ENCODE measurements at places on chromosomes 4 and X.

DNA sequence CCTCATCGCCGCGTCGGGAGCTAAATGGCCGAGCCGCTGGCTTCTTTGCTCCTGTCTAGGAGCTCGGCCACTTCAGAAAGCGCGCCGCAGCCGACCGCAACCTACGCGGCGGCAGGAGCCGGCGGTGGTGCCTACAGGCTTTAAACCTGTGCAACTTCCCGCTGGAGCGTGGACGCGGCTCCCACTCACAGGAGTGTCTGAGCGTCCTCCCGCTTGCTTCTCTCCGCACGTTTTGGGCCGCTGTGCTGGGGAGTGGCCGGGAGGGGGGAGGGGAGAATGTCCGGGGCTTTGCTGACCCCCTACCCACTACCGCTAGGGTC lies 1.0 kb downstream of the NHSL2 start:
- no peak for DNase-seq

- DNase-seq = peak; percentile 11
Observed at GRCh38 chr4:40662962-40663604, 33.4 kb upstream of the RBM47 start.

DNA sequence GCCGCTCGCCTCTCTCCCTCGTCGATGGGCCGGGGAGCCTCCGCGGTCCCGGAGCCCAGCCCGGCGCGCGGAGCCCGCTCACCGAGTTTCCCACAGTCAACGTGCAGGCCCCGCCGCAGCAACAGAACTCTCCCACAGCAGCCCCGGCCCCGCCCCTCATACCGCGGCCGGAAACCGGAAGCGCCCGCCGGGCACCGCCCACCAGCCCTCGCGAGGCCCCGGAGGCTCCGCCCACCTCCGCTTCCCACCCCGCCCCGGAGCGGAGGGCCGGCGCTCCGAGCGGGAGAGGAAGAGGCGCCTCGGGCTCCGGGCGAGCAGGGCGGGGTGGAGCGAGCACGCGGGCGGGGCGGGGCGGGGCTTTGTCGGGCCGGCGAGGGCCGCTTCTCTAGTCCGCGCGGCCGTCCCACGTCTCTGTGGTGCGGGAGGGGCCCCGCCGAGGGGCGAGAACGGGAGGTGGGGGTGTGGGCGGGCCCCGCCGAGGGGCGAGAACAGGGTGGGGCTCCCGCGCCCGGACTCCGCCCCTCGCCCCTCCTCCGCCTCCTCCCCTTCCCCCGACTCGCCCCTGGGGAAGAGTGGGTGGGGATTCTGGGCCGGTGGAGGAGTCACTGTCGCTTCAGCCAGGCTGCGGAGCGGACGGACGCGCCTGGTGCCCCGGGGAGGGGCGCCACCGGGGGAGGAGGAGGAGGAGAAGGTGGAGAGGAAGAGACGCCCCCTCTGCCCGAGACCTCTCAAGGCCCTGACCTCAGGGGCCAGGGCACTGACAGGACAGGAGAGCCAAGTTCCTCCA lies at the start of the genes ABCD1 and BCAP31:
TSS of gene ABCD1 (plus strand) at position 605 of the 787 bp plus-strand sequence. CDS start 411 bp downstream, outside the sequence.
TSS of gene BCAP31 (minus strand) at position 136 of the 787 bp plus-strand sequence. CDS start 1,143 bp downstream, outside the sequence.
- DNase-seq = peak; percentile 92

GRCh38 chr4:186445040-186445439 lies 110.3 kb downstream of the MTNR1A start:
- DNase-seq = no peak

DNA sequence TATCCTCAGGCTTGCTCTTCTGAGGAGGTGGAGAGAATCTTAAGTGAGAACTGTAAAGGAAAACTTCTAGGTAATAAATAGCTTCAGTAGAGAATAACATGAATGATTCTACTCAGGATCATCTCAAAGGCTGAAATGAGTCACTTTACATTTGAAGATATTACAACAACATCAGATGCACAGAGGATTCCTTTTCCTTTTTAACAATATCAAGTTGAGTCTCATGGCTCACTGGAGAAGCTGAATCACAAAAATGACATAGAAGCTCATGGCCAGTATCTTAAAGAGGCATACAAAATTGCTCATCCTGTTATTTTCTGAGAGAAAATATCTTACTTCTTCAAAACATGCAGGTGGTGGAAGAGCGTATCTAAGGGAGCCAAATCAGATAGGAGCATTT lies 72.5 kb upstream of the EMCN start:
- no peak for DNase-seq

DNA sequence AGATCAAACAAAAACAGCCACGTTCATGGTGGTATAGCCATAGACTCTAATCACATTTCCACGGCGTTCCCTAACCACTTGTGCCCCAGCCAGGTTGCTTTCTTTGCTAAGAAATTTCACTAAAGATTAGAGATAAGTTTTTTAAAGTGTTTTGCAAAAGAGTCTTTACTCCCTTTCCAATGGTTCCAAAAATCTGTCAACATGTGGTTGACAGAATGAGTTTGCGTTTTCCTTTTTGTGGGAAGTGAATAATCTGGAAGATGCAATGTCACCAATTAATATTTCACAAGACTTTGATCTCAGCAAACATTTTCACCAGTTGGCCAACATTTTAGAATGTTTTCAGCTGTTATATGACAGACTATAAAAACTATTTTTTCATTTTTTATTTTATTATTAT lies 35.3 kb downstream of the CXCL1 start:
- no peak for DNase-seq

GRCh38 chr4:25914670-25915352 lies 791 bp downstream of the SMIM20 start:
- no peak for DNase-seq

- DNase-seq = no peak
Observed at GRCh38 chr4:53147711-53148110, 218.2 kb downstream of the SCFD2 start.

DNA sequence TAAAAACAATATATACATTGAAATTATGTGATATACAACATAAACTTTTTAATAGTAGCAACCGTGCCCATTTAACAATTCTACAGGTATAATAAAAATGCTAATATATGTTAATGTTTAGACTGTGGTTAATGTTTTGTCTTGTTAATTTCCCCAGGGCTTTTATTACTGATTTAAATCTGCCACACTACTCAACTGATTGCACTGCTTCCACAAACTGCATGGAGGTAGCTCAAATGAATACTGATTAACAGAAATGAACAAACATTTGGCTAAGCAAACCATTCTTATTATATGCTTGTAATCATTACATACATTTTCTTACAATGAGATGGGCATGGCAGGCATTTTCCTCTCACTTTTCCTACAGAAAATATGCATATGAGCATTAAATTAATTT lies 275.9 kb downstream of the GPC3 start:
- no peak for DNase-seq

GRCh38 chr4:110139111-110139510 lies 59.3 kb downstream of the ELOVL6 start:
- DNase-seq = no peak

GRCh38 chrX:39677978-39678791 lies 419.6 kb downstream of the BCOR start:
- DNase-seq = no peak

DNA sequence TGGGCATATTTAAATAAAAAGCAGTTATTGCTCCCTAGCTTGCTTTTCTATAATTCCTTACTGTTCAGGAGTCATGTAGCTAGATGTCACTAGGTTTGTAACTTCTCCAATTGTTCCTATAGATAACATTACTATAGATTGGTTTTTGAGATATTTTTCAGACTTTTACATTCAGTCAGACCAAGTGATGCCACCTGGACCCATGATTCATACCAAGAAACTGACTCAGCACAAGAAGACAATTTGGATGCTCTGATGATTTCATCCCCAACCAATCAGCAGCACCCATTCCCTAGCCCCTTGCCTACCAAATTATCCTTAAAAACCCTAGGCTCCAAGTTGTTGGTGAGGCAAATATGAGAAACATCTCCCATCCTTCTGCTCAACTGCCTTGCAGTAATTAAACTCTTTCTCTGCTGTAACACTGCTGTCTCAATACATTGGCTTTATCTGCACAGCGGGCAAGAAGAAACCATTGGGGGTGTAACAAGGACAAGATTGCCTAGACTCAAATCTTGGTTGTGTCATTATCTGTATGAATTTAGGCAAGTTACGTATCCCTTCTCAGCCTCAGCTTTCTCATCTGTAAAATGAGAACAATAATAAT lies 11.8 kb upstream of the NEIL3 start:
- no peak for DNase-seq

DNA sequence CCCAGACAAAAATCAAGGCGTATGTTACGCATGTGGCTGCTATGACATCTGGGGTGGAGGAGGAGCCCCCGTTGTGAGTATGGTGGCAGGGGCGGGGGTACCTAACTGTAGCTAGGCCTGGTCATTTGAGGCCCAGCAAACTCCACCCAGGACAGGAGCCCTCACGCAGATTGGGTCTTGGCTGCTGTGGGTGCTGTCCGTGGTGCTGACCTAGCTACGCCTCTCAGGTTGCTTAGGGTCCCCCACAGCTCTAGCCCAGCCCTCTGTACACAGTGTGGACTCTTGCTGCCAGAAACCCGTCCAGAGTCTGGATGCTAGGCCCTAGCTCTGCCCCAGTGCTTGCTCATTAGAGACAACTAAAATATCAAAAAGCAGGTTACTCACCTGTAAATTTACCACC lies 146.7 kb upstream of the PSAPL1 start:
- DNase-seq = no peak

- DNase-seq = no peak
Observed at GRCh38 chr4:155491336-155492120, 114.8 kb upstream of the MAP9 start.

DNA sequence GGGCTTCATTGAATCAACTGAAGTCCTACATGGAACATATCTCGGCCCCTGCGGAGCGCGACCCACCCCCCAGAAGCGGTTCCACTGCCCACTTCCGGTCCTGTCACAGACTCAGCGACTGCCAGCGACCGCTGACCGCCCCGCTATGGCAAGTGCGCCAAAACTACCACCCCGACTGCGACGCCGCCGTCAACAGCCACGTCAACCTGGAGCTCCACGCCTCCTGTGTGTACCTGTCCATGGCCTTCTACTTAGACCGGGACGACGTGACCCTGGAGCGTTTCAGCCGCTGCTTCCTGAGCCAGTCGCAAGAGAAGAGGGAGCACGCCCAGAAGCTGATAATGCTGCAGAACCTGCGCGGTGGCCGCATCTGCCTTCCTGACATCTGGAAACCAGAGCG lies 14.8 kb upstream of the FAM47A start:
- no peak for DNase-seq

DNA sequence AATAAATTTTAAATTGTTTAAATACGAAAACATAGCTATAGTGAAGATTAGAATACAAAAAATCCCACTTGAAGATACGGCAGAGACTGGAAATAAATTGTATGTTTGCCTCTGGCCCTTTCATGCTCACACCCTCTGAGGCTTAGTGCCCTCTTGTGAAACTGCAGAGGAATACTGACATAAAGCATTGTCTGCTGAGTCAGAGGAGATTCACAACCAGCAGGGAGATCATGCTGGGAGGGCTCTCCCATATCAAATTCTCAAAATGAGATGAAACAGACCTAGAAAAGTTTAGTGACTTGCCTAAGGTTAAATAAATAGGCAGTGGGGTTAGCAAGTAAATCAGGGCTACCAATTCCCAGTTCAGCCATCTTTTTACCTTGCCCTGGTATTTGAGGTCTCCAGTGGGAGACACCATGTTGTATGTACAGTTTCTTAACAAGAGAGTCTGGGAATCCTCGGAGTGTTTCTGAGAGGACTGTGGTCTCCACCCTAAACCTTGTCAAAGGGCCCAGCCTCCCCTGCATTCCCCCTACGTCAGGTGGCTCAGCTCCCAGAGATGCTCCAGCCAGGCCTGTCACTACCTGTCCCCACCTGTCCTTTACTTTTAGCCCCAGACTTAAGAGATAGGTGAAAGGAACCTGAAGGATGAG lies 581.4 kb upstream of the DIPK2B start:
- DNase-seq = no peak

- no peak for DNase-seq
Observed at GRCh38 chr4:2891294-2891693, 47.6 kb downstream of the ADD1 start.

GRCh38 chr4:153758688-153759406 lies 977 bp downstream of the RNF175 start:
- DNase-seq = no peak

DNA sequence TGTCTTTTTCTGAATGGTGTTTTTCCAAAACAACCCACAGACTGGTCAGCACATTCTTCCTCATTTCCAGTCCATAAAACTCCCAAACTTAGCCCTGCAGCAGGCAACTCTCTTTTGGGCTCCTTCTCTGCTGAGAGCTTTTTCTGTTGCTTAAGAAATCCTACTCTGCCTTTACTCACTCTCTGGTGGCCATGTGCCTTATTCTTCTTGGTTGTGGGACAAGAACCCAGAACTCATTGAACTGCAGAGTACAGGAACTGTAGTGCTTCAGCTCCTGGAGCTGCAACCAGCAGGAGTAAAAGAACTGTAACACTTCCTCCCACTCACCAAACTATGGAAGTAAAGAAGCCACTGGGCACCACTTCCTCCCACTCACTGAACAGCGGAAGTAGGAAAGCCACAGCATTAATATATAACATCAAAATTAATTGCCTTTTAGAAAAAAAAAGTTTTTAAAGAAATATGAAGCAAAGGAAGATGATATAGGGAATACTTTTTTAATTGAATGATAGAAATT lies 864.1 kb upstream of the PCDH10 start:
- no peak for DNase-seq

DNA sequence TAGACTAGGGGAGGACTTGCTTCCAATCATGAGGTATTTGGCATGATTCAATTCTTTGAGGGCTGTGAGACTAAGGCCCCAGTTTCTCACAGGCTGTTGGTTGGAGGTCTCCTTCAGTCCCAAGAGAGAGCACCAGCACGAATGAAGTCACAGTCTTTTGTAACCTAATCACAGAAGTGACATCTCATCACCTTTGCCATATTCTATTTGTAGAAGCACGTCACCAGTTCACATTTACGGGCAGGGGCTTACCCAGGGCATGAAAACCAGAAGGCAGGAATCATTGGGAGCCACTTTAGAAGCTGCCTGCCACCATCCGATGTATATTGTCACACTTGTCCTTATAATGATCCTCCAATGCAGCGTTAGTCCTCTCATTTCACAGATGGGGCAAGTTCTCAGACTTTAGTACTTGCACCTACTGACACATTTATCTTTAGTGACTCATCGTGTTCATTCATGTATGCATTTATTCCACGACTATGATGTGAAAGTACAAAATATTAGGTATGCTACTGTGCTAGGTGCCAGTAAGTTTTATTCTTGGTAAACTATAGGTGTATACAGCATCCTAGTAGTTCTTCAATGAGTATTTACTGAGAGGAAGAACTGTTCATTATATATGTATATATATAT lies 163.8 kb upstream of the PGRMC2 start:
- no peak for DNase-seq

DNA sequence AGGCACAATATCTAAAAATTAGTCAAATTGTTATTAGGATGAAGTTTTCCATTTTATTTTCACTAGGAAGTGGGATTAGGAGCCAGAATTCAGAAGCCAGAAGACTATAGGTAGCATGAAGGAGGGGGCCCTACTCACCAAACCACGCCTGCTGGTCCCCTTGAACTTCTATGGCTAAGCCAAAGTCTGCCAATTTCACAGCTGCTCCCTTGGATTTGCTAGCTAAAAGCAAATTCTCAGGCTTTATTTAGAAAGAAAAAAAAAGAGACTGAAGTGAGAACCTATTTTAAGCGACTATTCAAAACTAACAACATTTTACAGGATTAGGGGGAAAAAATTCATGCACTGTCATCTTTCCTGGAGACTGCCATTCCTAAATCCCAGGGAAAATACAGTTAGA lies 224.3 kb downstream of the CAMK2D start:
- no peak for DNase-seq

Data from NCI-H1930 (cell line).